ENCODE measurements at places on chromosomes 3 and 15. TPM values are rescaled to one million over a fixed set of nuclear protein-coding genes. Genes with fewer than 3 reads are reported as not detected.

DNA sequence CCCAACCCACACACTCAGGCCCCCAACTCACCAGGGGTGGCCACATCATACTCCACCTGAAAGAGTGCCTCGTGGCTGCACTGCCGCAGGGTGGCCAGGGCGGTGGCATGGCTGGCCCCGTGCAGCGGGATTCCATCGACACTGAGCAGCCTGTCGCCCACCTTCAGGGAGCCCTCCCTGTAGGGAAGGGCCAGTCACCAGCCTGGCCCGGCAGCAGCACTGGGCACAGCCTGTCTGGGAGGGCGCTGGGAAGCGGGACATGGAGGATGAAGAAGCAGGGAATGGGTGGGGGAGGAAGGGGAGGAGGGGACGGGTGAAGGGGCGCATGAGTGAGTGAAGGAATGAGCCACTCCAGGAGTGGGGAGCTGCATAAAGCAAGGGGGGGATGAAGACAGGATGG, 18.5 kb downstream of the GRIP2 start:
- no peak for DNase-seq

DNA sequence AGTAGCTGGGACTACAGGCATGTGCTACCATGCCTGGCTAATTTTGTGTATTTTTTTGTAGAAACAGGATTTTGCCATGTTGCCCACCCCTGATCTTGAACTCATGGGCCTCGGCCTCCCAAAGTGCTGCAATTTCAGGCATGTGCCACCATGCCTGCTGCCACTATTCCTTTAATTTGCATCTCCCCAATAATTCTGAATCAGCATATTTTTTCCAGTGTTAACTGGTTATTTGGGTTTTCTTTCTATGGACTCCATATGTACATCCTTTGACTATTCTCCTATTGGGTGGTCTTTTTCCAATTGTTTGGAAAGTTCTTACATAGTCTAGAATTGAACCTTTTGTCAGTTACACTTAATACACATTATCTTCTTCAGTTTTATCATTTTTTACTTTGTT, 28.1 kb downstream of the HLTF start:
- DNase-seq, result peak; percentile 4

- DNase-seq, result no peak
These were observed 169.5 kb upstream of the COL8A1 start for GRCh38 chr3:99468918-99469317.

DNA sequence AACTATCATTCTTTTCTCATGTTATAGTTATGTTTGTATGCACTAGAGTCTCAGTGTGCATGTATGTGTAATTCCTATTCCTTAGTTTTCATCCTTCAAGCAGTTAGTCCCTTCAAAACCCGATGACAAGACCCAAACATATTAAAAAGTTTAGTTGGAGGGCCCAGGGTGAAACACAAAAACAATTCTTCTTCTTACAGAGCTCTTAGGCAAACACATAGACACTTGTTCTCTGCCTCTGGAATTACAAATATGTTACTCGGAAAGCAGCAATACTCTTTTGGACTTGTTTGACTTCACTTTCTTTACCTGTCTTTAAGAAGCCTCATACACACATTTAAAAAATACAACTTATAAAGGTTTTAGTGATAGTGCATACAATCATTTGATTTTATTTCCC, 763 bp upstream of the CNTN6 start:
- no peak for DNase-seq

The IGSF10 gene
- total RNA-seq, result 2.4 TPM

GRCh38 chr15:76433798-76434400, 97.3 kb downstream of the ISL2 start:
- no peak for DNase-seq

GRCh38 chr3:100401674-100402041, 319 bp downstream of the LNP1 start:
- peak; percentile 44 for DNase-seq

GRCh38 chr3:62667714-62668113, 207.5 kb downstream of the CADPS start:
- no peak for DNase-seq

- no peak for DNase-seq
These were observed 12.4 kb downstream of the PIF1 start for GRCh38 chr15:64813075-64813474.

The SLC35A5 gene
- 66.1 TPM for total RNA-seq

DNA sequence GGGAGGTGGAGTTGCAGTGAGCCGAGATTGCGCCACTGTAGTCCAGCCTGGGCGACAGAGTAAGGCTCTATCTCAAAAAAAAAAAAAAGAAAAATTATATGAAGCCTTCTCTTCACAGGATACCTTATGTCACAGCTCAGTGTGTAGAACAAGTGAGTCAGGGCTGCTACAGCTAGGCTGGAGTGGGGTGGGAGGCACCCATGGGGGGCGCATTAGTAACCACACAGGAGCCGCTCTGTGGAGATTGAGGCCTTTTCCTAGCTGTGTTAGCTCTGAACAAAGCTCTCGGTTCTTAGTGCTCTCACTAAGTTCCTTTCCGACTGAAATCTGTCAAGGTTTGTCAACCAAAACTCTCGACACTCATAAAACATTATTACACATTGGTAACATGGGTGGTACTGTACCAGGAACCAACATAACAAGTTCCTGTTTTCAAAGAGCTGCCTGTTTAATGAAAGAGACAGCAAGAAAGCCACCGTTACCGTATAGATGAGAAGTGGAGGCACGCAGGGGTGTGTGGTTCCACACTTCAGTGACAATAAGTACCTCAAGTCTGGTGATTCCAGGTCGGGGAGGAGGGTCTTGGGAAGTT, 4.5 kb downstream of the LRRC31 start:
- DNase-seq, result no peak

- DNase-seq, result no peak
These were observed 144.3 kb downstream of the TJP1 start for GRCh38 chr15:29677871-29678461.

DNA sequence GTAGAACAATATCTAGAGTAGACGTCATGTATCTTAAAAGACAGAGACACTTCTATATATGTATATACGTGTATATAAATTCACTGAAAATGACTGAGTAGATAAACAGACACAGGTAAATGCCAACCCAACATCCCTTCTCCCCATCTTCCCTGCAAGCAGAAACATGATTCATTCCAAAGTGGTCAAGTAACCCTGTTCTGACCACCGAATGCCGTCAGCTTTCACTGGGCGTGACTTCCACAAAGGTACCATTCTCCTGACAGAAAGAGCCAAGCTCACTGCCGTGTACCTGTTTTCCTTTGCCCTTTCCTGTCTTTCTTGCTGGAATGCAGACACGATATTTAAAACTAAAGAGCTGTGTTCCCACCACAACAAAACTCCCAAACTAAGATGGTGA, 76.7 kb downstream of the TAFA4 start:
- DNase-seq, result no peak

DNA sequence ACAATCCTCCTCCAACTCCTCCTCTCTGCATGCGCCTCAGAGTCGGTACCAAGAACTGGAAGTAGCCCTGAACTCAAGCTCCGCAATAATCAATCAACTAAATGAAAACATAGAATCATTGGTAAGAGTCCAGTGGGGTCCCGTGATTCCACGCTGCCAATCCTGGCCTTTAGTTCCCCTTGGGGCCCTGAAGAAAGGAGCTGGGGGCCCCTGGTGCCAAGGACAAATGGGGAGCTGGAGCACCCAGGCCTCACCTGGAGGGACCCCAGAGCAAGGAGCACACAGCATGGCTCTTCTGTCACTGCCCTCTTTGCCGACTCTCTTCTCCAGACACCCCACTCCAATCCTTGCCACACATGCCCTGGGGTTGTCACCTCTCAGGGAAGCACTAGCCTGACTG, 80.3 kb downstream of the ADAMTS7 start:
- no peak for DNase-seq

GRCh38 chr15:82298520-82298919, 35.9 kb downstream of the SAXO2 start:
- no peak for DNase-seq

The ACP3 gene
- total RNA-seq, result 9.7 TPM

The KBTBD8 gene
- total RNA-seq, result 1.1 TPM

- no peak for DNase-seq
These were observed 7.6 kb downstream of the ARPC4 start for GRCh38 chr3:9800529-9800928.

The ADAMTSL3 gene
- total RNA-seq, result 14.8 TPM

DNA sequence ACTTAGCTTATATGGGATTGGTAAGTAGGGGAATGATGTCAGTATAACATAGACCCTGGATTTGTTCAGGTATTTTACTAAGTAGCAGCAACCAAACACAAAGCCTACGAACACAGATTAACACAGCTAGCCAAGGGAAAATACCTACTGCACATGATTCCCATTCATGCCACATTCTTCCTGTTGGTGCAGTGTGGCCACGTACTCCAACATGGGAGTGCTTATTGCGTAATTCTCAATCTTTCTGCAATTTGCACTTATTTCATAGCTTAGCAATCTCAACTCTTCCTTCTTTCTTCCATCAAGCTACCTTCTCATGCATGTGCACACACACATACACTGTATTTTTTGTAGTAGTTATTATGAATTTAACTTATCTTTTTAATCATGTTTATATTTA, 186.8 kb downstream of the IL5RA start:
- no peak for DNase-seq

DNA sequence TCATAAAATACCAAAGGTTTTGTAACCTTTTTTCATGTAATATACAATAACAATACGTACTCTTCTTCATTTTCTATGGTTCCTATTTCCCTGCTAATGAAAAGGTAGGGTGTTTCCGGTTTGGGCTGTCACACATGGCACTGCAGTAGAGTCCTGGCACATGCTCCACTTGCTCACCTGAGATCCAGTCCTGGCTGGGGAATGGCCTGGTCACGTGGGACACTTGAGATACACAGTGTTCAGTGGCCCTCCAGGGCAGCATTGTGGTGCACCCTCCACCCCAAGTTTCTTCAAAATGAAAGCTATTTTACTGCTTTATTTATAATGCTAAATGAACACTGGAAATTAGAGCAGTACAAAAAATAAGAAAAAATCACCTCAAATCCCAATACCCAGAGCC, 23.2 kb downstream of the MRPS25 start:
- DNase-seq, result peak; percentile 78

The TRH gene
- not detected for total RNA-seq

The C3orf20 gene
- total RNA-seq, result 0.29 TPM

The DLL4 gene
- 11.0 TPM for total RNA-seq

GRCh38 chr3:34268032-34268709, 469.7 kb downstream of the PDCD6IP start:
- no peak for DNase-seq

The MYLK gene
- 32.3 TPM for total RNA-seq

The TTC23 gene
- 19.9 TPM for total RNA-seq

- DNase-seq, result peak; percentile 5
These were observed at the start of gene CD96 for GRCh38 chr3:111541911-111542483. Gene CD96, plus strand, starts transcription at chr3:111542197. Its CDS starts 52 bp downstream, at chr3:111542249.

GRCh38 chr3:152195206-152195605, 73.5 kb upstream of the MBNL1 start:
- DNase-seq, result no peak

The FRMD5 gene
- total RNA-seq, result not detected

The MYH15 gene
- not detected for total RNA-seq

The LMCD1 gene
- total RNA-seq, result 34.1 TPM

DNA sequence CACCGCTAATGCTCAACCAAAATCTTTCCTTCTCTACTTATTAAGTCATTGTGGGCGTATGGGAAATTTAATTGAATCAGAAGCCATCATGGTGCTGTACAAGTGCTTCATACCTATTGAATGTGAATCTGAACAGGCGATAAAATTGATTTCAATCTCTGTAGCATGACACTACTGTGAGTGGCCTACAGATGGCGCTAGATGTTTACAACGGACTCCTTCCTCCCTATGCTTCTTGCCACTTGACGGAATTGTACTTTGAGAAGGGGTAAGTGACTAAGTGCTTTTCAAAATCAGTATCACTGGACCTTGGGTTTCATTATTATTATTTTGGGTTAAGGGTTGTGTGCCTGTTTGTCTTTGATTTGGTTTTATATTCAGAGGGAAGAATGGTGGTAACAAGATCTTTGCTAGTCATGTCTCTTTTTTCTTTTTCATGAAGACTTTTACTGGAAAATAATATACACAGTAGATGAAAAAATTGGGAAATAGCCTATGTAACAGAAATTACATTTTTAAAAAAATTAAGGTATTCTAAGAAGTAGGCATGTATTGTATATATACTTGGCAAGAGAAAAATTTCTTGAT, 35.4 kb downstream of the ACP3 start:
- DNase-seq, result peak; percentile 66

The RBMS3 gene
- total RNA-seq, result 142 TPM

- no peak for DNase-seq
These were observed 40.7 kb downstream of the TMEM212 start for GRCh38 chr3:171883893-171884279.

- no peak for DNase-seq
These were observed 1161.2 kb downstream of the ROBO2 start for GRCh38 chr3:78201091-78201490.

GRCh38 chr15:63545520-63545919, 41.1 kb downstream of the USP3 start:
- no peak for DNase-seq

DNA sequence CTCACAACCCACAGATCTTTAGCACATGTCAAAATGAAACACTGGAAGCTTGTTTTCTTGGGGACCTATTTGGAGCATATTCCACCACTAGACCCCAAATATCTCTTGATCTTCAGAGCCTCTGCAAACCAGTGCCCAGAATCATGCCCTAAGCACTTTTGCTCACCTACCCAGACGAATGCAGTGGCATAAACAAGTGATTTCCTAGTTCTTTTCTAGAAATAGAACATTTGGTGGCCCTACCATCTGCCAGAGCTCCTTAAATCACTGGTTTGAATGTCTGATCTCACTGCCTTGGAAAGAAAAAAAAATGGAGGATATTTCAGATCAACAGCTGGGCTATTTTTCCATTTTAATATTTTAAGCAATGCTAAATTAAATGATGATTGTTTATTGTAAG, 5.3 kb downstream of the ZIC4 start:
- DNase-seq, result no peak

GRCh38 chr15:68990992-68991500, 23.4 kb upstream of the NOX5 start:
- DNase-seq, result no peak

GRCh38 chr3:170423001-170423615, 4.4 kb downstream of the CLDN11 start:
- no peak for DNase-seq

- DNase-seq, result peak; percentile 64
These were observed 16.9 kb upstream of the DOCK3 start for GRCh38 chr3:50657816-50658215.

GRCh38 chr15:77944002-77944867, 133.3 kb downstream of the TBC1D2B start:
- DNase-seq, result peak; percentile 88
